Stimulated activated CD4-positive, alpha-beta T cell treated with anti-CD3 and anti-CD28 coated beads, Interleukin-15, amount 100 ng/mL, for 1 hour (primary cell): ENCODE measurements at places on chromosomes 5 and 9.

DNA sequence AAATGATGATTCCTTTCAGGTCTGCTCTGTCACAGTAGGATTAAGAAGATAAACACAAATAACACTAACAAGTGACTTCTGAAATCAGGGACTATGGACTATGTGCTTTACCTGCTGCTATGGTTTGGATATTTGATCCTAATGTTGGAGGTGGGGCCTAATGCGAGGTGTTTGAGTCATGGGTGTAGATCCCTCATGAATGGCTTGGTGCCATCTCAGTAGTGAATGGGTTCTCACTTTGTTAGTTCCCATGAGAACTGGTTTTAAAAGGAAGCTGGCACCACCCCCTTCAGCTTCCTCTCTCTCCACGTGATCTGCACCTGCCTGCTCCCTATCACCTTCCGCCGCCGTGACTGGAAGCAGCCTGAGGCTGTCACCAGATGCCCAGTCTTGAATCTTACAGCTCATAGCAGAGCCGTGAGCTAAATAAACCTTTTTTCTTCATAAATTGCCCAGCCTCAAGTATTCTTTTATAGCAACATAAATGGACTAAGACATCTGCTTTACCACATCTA, 3.3 kb downstream of the PPIC start:
- DNase-seq, result no peak

DNA sequence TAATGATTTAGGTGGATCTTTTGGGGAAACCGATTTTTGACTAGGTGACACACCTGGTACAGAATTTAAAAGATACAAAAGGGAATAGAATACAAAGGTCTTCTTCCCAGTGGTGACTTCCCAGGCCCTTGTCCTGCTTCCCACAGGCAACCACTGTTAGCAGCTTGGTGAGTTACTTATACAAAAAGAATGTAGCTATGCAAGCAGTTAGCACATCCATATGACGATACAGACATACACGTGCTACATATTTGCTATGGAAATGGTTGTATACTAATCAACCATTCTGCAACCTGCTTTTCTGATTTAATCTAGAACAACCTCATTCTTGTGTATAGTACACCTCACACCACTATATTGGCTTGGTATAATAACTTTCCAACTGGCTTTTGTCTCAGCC, 51.0 kb downstream of the OTULIN start:
- DNase-seq, result no peak

- DNase-seq, result no peak
Measured at GRCh38 chr5:126508962-126509279, 85.7 kb downstream of the GRAMD2B start.

GRCh38 chr9:112248722-112249121, 73.6 kb upstream of the SUSD1 start:
- DNase-seq, result no peak

GRCh38 chr5:178538741-178539229, 51.4 kb downstream of the COL23A1 start:
- DNase-seq, result no peak

GRCh38 chr9:108748776-108749175, 107.0 kb downstream of the ACTL7B start:
- DNase-seq, result no peak

DNA sequence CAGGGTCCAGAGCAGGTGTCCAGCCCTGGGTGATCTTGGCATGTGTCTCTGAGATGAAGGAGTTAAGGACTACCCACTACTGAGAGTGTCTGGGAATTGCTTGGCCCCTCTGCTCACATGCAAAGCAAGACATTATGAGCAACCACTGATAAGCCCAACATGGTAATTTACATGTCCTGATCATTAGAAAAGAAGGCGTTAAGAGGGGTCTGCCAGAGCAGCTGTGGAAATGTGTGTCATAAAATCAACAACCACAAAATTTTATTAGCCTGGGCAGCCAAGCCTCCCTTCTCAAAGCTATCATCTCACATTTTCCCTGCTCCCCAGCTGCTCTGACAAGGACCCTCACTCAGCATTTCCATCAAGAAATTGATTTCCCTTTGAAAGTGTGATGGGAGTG, 351.0 kb downstream of the SPOCK1 start:
- DNase-seq, result no peak
